ENCODE measurements at places on chromosomes 5 and 9. TPM values are rescaled to one million over a fixed set of nuclear protein-coding genes. Genes with fewer than 3 reads are reported as not detected.

BAAT gene
- polyA plus RNA-seq, result 0.11 TPM

DNA sequence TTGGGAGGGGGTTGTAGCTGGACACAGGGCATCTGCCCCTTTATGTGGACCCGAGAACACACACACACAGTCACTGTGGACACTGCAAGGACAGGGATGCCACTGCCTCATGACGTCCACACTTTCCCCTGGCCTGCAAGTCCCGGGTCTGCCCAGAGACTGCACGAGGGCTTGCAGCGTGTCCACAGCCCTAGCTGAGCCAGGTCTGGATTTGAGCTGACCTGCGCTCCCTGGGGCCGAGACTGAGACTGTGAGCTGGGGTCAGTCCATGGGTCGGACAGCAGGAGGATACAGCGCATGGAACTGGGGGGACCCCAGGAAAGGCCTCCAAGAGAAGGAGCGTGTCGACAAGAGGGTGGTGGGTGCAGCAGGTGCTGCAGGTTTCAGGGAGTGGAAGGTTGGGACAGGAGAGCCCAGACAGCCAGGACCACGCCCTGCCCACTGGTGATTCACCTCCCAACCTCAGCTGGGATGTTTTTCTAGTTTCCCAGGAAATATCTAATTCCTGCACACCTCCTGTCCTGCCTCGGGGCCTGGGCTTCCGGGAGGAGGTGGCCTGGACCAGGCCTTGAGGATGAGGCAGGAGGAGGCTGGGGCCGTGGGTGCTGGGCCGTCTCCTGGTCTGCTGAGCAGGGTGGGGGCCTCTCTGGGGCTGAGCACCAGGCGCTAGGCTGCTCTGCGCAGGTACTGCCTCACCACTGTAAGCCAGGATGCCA is 806 bp upstream of the RNF224 start:
- no peak for DNase-seq

DNA sequence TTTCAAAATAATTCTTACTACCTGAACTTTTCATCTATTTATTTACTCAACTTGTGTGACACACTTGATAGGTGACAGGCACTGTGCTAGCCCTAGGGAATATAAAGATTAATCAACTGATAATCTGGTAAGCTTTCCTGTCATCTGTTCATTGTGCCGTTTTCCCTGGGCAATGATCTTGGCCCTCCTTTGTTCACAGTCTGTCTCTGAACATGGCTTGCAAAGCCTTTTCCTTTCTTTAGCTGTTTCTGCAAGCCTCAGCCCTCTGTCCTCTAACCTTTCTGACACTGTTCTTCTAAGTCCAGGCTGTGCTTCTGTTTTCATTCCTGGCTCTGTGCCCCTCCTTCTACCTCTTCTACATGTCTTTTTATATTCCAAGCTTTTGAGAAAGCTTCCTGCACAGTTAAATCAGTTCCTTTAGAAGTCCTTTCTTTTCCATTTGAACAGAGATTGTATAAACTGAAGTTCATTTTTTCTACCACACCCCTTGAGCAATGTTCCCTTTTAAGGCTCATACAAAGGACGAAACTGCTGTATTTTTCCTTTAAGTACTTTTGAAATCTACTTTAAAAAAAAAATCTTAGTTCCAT is 803.0 kb upstream of the ZNF608 start:
- DNase-seq, result no peak

- no peak for DNase-seq
Measured at GRCh38 chr5:93610581-93611272, 27.7 kb downstream of the NR2F1 start.

SLC36A2 gene
- polyA plus RNA-seq, result 0.14 TPM

- DNase-seq, result no peak
Measured at GRCh38 chr5:36396640-36397039, 94.9 kb upstream of the RANBP3L start.

- DNase-seq, result no peak
Measured at GRCh38 chr5:171783051-171783450, 2.6 kb upstream of the SMIM23 start.

FBP1 gene
- polyA plus RNA-seq, result 1.9 TPM

DNA sequence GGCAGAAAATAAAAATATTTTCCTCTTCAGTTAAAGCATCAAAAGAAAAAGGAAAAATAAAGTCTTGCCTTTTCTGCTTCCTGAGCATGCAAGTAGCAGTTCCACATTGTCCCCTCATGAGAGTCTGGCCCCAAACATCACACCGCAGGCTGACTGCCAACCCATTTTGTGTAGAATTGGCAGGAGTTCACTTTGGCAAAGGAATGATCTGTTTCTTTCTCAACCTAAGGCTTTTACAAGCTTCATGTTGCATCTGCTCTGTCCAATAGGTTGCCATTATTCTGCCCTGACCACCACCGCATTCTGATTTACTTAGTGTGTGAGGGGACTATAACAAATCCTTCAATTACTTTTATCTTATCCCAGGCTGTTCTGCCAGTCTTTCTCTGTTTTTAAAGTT is 249.5 kb downstream of the ISL1 start:
- no peak for DNase-seq

DMRT2 gene
- 0.09 TPM for polyA plus RNA-seq

DNA sequence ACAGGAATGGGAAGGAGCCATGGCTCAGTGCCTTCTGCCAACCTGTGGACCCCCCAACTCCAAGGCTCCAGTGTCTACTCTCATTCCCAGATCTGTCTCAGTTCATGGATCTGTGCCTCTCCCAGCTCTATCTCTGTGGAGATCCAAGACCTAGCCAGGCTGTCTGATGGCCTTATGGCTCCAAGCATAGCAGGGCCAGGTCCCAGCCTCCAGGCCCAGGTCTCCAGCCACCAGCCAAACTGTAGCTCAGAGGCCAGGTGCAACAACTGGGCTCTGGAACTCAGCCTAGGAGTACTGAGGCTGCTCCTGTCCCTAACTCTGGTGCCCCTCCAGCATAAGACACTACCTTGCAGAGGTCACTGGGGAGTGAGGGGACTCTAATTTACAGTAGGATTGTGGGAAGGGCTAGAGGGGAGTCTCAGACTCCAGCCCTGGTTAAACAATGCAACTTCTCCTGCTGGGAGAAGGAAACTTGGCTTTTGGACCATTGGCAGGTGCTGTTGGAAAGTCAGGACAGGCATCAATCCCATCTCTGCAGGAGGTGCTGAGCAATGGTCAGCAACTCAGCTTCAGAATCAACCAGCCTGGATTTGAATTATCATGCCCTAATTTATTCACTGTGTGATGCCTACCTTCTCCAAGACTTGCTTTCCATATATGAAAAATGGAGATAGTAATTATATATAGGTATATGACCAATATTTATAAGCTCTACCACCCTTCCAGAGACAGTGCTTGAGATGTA is 63.0 kb downstream of the PCDH1 start:
- DNase-seq, result no peak

DNA sequence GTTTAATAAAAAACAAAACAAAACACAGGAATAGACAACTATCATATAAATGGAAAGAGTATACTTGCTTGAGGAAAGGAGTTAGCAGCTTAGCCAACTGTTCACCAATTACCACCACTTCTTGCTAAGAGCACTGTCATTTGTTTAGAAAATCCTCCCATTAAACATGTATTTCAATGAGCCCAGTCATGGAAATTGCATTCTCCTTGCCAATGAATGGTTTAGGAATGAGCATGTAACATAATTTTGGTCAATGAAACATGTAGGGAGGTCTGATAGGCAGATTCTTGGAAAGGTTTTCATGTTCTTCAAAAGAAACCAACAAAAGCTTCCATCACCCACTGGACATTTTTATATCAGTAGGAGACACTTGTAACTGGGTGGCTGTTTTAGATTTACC is 502.8 kb upstream of the PAPPA start:
- no peak for DNase-seq
